Activated CD8-positive, alpha-beta memory T cell treated with anti-CD3 and anti-CD28 coated beads for 4 hours (primary cell): ENCODE measurements at places on chromosomes 4 and X.

- no peak for DNase-seq
Measured at GRCh38 chr4:15286041-15286440, 141.8 kb upstream of the C1QTNF7 start.

DNA sequence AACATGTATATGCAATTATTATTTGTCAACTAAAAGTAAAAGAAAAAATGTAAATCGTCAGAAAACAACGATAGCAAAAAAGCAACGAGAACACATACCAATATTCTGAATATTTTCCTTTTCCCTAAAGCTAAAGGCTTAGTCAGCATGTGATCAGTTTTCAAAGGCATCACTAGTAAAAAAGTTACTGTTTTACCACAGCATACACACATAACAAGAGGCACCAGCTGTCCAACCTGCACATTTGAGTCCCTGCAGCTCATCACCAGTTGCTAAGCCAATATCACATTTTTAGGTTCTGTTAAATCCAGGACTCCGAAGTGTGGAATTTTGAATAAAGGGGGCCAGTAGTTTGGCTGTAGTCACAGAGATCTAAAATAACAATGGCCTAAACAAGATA lies 203.8 kb downstream of the ADGRA3 start:
- DNase-seq, result no peak

GRCh38 chr4:169225812-169226211 lies 44.9 kb downstream of the SH3RF1 start:
- DNase-seq, result no peak

- no peak for DNase-seq
Measured at GRCh38 chr4:73836373-73837279, at the start of gene CXCL6. TSS of gene CXCL6 (plus strand) at chr4:73836678. CDS start at chr4:73836751, 73 bp downstream.

- DNase-seq, result no peak
Measured at GRCh38 chr4:149886786-149887490, 71.3 kb upstream of the IQCM start.

- no peak for DNase-seq
Measured at GRCh38 chr4:1310031-1310795, 20.5 kb downstream of the MAEA start.

DNA sequence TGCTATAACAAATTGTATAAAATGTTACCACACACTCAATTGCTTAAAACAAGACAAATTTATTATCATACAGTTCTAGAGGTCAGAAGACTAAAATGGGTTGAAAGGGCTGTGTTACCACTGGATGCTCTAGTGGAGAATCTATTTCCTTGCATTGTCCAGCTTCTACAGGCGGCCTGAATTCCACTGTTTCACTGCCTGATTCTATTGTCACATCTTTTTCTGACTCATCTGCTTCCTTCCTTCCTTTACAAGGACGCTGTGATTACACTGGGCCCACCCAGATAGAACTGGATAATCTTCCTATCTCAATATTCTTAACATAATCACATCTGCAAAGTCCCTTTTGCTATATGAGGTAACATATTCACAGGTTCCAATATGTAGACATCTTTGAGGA lies 19.4 kb upstream of the ARMCX1 start:
- DNase-seq, result no peak

GRCh38 chr4:176549161-176549865 lies 229.5 kb downstream of the SPCS3 start:
- no peak for DNase-seq

DNA sequence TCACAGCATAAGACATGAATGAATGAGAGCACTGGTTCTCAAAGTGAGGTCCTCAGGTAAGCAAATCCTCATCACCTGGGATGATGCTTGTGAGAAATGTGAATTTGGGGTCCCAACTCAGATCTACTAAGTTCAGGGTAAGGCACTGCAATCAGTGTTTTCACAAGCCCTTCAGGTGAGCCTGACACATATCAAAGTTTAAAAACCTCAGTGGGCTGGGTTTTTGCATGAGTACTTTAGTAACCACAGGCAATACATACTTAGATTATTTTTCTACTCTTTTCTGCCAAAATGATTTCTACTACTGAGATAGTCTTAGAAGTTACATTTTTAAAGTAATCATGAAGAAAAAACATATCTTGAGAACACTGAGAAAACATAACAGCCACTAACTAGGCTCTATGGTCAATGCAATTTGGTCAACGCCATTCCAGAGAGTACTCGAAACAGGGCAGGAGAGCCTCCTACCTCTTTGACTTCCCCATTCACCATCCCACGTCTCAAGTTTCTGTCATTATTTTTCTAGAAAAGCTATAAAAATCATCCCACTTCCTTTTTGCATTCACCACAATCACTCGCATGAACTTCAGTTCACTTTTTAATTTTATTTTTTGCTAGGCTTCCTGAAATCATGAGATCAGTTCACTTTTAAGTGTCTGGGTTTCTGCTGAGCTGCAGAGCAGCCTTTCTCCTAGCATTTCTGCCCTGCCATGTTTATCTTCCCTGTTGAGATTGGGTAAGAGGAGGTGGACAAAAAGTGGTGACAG lies 73.8 kb downstream of the MFAP3L start:
- no peak for DNase-seq

- DNase-seq, result no peak
Measured at GRCh38 chrX:134431894-134432293, 28.1 kb upstream of the HPRT1 start.

- DNase-seq, result no peak
Measured at GRCh38 chr4:76960014-76960413, 10.5 kb downstream of the SEPTIN11 start.

DNA sequence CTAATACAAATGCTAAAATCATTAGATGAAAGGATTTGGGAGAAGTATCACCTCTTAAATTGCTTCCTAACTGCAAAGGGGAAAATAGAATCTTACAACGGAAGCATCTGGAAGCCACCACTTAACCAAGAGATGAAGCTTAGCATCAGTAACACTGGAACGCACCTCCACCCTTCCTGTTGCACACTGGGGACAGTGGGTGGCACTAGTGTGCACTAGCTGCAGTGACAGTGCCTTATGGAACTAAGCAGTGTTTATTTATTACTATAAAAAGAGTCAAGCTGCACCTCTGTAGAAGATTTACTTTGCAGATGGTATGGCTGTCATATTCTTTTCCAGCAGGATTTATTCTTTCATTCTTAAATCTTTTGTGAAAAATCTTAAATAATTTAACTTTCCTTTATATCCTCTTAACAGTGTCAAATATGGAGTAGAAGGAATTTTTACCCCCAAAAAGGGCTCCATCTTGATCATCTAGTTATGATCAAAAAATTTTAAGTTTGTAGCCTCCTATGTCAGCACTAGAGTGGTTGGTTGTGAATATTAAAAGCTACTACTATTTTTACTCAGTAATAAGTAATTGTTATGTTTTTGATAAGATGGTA lies 76.7 kb downstream of the SCD5 start:
- DNase-seq, result no peak

DNA sequence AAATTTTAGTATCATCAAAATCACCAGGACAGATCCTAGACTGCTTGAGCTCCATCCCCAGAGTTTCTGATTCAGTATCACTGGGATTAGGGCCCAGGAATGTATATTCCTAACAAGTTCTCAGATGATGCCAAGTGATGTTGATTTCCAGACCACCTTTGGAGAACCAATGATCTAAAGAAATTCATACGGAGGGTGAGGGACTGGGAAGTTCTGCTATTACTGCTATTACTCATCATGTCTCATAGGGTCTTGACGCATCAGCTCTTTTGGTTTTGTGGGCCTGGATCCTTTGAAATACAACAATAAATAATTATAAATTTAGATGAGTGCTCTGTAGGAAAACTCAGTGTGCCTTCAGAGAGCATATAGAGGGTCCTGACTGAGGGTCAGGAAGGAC lies 59.8 kb upstream of the LGI2 start:
- no peak for DNase-seq

DNA sequence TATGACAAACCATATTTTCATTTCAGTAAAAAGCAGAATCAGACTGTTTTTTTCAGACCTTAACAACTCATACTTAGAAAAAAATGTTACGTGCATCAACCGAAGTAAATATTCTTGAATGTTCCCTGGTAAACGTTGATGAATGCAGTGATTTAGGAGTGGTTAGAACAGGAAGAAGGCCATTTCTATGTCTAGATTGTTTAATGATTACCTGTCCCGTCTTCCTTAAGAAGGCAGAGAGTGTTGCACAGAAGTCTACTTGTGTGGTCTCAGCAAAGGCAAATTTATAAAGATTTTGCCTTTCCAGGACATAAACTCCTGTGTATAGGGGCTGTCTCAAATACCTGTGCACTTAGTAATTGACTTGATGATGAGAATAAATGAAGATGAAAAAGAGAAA lies 134.5 kb downstream of the MGST2 start:
- no peak for DNase-seq

GRCh38 chr4:184409911-184410692 lies 64.2 kb downstream of the IRF2 start:
- DNase-seq, result no peak

- no peak for DNase-seq
Measured at GRCh38 chrX:46803140-46803539, 33.7 kb upstream of the RP2 start.

- DNase-seq, result no peak
Measured at GRCh38 chr4:80094191-80094590, 21.2 kb upstream of the ANTXR2 start.

DNA sequence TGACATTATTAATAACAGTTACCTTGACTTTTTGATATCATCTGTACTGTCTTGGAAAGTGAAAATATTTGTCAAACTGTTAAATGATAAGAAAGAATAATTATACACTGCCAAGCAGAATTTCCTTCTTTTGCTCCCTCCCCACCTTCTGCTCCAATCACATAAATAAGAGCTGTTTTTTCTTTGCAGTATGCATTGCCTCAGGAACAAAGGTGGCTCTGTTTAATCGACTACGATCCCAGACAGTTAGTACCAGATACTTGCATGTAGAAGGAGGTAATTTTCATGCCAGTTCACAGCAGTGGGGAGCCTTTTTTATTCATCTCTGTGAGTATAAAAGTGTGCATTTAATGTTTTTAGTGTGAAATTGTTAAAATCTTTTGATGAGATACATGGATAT lies 66.1 kb downstream of the CCKAR start:
- DNase-seq, result no peak

- no peak for DNase-seq
Measured at GRCh38 chr4:4233610-4234009, 6.9 kb upstream of the OTOP1 start.

- DNase-seq, result no peak
Measured at GRCh38 chr4:79064806-79065205, 125.6 kb upstream of the PAQR3 start.

GRCh38 chr4:20323991-20324390 lies 72.3 kb downstream of the SLIT2 start:
- no peak for DNase-seq

DNA sequence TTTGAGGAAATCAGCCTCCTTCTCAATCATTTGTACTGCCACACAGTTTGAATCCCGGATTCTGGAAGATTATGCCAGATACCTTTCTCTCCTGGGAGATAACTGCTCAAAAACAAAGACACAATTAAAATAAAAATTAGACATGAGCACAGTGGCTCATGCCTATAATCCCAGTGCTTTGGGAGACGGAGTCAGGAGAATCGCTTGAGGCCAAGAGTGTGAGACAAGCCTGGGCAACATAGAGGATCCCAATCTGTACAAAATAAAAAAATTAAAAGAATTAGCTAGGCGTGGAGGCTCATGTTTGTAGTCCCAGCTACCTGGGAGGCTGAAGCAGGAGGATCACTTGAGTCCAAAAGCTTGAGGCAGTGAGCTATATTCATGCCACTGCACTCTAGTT lies 376.3 kb upstream of the ZFP42 start:
- no peak for DNase-seq

- DNase-seq, result no peak
Measured at GRCh38 chrX:115178473-115178872, 10.7 kb upstream of the RBMXL3 start.

DNA sequence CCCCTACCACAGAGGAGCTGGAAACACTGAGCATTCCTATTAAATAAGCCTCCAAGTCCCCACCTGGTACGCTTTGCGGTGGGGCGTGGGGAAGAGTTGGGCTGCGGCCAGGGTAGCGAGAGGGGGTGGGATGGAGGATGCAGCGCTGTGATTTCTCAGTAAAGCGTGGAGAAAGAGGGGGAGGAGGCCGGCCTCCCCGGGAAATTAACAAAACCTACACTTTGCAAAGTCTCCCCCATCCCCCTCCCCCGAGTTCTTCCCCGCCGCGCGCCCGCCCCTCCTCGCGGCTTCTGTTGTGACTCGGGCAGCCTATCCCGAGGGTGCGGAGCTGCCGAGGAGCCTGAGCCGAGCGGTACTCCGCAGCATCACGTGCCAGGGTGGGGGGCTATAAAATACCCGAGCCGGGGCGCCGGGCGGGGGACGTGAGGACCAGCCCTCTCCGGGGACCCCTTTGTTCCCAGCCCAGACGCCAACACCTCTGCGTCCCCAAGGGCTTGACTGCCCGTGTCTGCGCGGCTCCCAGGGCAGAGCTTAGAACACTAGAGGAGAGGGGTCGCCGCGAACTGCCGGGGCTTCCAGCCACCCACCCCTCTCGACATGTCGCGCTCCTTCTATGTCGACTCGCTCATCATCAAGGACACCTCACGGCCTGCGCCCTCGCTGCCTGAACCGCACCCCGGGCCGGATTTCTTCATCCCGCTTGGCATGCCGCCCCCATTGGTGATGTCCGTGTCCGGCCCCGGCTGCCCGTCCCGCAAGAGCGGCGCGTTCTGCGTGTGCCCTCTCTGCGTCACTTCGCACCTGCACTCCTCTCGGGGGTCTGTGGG lies at the start of gene GSX2:
Gene GSX2 (plus strand): TSS at position 416 of the 827 bp plus-strand sequence. CDS start 182 bp downstream, at position 598.
- DNase-seq, result no peak

DNA sequence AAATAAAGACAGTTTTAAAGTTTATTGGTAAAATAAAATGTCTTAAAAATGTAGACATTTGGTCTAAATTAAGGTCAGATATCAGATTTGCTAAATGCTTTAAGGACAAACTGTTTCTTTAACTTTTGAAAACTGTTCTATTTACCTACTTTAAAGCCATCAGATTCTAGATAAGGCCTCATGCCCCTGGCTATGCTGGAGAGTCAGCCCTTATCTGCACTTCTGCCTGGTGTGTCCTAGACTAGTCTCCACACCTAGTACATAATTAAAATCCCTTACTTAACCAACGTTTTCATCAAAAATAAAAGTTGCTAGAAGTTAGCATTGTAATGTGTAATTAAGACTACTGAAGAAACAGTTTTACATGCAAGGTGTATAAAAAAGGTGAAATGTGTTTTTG lies 25.6 kb downstream of the HSD17B11 start:
- no peak for DNase-seq

DNA sequence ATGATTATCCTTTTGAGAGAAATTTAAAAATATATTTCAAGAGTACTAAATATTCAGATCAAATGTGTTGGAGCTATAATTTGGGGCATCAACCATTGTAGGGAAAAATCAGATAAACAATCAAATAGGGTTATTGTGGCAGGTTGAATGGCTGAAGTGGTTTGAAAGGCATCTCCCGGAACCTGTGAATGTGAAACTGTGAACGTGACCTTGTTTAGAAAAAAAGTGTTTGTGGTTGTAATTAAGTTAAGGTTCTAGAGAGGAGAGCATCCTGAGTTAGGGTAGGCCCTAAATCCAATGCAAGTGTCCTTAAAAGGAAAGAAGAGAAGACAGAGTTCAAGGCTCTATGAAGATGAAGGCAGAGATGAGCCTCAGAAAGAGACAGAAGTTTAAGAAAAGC lies 37.4 kb downstream of the ADGRA3 start:
- no peak for DNase-seq

GRCh38 chrX:43809463-43809862 lies 72.8 kb downstream of the MAOB start:
- DNase-seq, result no peak
